Vagina (tissue), 2 donors: ENCODE measurements at places on chromosomes 2 and 18. TPM values are rescaled to one million over a fixed set of nuclear protein-coding genes. Genes with fewer than 3 reads are reported as not detected.

The STAMBP gene
- 30.4 TPM for total RNA-seq

The CTAGE1 gene
- total RNA-seq = not detected

- H3K27ac ChIP-seq = no peak overlapping the region
- no peak overlapping the region for H3K4me3 ChIP-seq
- no peaks in the 10 kb centered on the region for H3K4me1 ChIP-seq
- H3K27me3 ChIP-seq = no peaks in the 10 kb centered on the region
- H3K36me3 ChIP-seq = peaks cover 8% of the 10 kb centered on the region
- DNase-seq = no peak
Measured at GRCh38 chr2:202941771-202942170, 29.7 kb downstream of the CARF start.

DNA sequence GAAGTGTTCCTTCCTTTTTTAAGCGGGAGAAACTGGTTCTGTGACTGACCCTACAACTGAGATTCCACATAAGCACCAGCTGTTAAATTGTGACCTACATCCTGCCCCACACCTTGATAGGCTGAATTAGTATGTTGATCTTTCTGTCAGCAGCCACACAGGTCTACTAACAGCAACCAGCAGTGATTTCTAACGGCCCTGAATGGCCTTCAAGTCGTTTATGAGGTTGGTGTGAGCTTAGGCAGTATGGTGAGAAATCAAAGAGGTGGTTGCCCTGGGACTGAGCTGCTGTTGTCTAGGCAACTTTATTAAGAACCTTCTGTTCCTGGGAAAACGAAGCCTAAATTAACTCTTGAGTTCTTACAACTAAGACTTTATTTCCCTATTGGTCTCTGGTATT lies 197.2 kb upstream of the FSHR start:
- no peaks in the 10 kb centered on the region for H3K4me1 ChIP-seq
- H3K27ac ChIP-seq = no peak overlapping the region
- DNase-seq = no peak
- H3K4me3 ChIP-seq = no peak overlapping the region
- no peaks in the 10 kb centered on the region for H3K27me3 ChIP-seq
- H3K36me3 ChIP-seq = no peaks in the 10 kb centered on the region
